Bone marrow (tissue), 2 donors: ENCODE measurements at places on chromosomes 7 and 10.

DNA sequence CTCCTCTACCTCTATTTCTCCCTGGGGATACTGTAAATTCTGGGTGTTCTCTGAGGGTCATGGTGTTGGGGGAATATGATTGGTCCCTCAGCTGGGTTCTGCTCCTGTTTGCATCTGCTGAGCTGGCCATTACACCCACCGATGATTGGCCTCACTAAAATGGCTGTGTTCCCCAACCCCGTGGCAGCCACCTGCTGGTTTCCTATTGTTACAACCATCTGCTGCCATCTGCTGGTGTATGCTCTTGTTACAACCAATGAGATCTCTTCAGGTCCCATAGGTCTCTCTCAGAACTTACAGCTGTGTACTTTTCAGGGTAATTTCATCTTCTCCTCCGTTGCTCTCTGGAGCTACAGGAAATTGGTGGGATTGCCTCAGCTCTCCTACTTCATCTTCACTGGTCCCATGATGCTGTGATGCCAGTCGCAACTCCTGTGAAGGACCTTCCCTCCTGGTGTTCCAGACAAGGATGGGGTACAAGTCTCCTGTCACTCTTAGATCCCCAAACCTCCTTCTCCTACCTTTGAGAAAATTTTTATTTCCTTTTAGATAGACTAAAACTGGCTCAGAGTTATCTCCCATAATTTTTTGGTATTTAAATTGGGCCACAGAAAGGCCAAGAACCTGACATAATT, 303.5 kb upstream of the SMIM30 start:
- DNase-seq: peak; percentile 51

- no peak for DNase-seq
These were observed 145.4 kb downstream of the PTPRN2 start for GRCh38 chr7:158442260-158442659.

DNA sequence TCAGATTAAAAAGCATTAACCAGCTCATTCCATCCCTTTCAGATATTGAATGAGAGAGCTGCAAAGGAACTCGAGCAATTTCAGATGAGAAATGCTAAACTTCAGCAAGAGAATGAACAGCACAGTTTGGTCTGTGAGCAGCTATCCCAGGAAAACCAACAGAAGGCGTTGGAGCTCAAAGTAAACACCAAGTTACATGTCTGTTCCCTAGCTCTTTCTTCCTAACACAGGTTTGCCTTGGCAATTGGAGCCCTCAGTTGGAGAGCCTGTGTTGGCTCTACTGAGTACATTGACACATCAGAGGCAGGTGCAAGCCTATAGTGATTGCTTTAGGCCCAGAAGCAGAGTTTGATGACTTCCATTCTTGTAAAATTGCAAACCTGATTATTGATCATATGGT, 14.7 kb downstream of the CFAP58 start:
- no peak for DNase-seq

- DNase-seq: no peak
These were observed 142.8 kb downstream of the DGKB start for GRCh38 chr7:14759785-14760184.

DNA sequence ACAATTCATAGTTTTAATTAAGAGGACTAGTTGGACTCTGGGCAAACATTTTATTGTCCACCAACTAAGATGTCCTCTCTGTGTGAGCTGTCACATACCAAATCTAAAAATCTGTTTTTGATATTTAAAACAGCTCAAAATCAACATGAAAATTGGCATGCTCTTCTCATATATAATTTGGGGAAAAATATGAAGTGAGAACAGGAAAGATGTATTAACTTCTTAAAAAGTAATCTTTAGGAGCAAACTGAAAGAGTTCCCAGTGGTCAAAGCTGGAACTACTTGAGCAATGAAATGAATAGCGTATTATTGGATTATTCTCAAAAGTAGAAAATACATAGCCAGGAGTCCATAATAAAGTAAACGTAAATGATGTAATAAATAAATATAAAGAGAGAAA, 147.2 kb downstream of the DYNC1I1 start:
- no peak for DNase-seq

DNA sequence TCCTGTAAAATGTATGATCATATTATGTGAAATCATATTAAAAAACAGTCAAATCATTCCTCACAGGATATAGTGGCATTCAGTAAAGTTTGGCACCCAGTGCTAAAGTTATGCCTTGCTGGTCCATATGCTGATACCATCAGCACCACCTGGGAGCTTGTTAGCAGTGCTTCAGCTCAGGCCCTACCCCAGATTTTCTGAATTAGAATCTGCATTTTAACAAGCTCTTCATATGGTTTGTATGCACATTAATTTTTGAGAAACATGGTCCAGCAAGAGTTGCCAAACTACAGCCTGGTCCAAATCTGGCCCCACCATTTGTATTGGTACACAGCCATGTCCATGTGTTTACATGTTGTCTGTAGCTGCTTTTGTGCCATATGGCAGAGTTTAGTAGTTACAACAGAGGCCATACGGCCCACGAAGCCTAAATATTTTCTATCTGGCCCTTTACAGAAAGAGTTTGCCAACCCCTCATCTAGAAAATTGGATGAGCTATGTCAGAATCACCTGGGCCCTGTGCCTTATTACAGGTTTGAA, 30.1 kb downstream of the RAB18 start:
- no peak for DNase-seq

- no peak for DNase-seq
These were observed 2.9 kb downstream of the BHLHA15 start for GRCh38 chr7:98213888-98214810.

DNA sequence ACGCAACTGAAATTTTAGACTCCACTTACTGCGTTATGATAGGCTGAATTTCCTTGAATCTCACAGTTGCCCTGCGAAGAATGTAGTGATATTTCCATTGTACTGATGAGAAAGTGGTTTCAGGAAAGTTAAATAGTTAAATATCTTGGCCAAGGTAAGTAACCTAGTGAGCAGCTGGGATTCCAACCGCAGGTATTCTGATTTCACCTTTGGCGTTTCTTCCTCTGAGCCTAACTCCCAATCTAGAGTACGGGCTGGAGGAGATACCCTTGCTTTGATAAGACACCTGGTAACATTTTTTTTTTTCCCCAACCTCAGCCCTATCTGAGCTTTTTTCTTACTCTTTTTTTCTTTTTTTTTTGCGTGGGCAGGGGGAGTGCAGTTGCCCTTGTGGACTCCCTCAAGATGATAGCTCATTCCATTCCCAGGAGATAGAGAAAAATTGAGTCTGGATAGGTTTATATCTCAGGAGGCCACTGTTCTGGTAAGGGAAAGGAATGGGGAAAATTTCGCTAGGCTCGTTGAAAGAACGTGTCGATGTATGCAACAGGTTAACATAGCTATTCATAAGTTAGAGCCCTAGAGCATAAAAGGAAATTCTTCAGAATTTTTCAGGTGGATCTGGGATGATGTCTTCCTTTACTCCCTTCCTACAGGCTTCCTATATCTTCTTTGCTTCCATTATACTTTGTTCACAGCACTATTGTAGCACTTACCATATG, 3.1 kb upstream of the TAS2R38 start:
- no peak for DNase-seq

DNA sequence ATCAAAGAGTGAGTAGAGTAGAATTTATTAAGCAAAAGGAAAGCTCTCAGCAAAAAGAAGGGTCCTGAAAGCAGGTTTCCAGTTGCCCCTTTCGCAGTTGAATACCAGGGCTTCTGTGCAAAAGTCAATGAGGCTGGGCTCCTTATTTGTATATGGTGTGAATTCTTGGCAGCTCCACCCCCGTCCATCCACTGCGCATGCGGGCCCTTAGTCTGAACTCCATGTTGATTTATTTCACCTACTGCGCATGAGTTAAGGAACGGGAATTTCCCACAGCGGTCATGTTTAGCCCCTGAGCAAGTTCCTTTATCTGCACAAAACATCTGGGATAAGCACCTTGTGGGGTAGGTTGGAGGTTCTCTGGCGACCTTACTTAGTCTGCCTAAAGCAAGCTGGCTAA, 325.6 kb downstream of the ZWINT start:
- DNase-seq: no peak

DNA sequence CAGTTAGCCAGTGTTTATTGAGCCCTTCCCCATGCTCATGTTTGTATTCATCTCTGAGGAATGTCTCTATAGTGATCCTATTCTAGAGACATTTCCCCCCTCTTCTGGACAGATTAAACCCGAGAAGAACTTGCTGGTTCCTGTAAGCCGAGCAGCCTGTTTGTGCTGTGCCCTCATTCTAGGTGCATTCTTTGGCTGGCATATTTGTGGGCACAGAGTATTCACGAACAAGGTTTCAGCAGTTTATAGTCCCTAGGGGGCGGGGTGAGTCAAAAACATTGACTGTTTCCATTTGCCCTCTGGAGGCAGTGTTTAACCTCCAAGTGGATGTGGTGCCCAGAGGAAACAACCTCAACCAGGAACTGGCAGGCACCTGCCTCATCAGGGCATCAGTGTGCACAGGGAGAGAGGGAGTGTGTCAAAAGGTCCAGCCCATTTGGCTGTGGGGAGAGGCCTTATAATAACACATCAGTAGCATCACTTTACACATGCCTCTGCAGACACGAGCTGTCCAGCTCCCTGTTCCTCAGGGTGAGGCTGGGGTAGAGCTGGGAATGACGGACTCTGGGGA, 273.3 kb upstream of the LRGUK start:
- no peak for DNase-seq

- no peak for DNase-seq
These were observed 52.9 kb upstream of the SHH start for GRCh38 chr7:155864991-155865690.

GRCh38 chr7:131302876-131303707, 24.6 kb upstream of the MKLN1 start:
- DNase-seq: no peak

DNA sequence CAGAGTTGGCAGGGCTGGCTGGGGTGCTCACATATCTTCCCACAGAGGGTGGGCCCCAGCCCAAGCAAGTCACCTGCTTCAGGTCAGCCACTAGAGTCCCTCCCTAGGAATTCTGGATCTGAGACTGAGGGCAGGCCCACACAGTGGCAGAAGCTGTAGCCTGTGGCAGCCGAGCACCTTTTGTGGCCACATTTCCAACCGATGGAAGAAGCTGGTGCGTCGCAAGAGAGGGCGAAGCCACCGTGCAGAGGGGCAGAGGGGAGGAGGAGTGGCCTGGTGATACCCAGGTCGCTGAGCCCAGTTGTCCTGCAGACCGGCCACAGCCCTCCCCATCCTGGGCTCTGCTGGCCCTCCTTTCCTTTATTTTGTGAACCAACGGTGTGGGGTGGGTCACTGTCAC, 5.3 kb downstream of the POLM start:
- no peak for DNase-seq

DNA sequence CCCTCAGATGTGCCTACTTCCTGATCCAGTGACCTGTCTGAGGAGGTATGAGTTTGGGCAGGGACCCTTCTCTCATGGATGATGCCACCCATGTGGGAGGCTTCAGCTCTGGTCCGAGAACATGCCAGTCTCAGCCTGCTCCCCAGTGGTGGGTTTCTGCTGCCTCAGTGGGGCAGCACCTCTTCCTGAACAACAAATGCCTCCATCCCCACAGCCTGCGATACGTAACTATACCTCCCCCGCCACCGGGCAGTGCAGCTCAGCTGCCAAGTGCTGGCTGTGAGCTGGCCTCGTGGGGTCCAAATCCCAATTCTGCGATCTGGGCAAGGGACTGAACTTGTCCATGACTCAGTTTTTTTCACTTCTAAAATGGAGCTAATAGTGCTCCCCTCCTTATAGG, 3.1 kb downstream of the GDF10 start:
- no peak for DNase-seq

DNA sequence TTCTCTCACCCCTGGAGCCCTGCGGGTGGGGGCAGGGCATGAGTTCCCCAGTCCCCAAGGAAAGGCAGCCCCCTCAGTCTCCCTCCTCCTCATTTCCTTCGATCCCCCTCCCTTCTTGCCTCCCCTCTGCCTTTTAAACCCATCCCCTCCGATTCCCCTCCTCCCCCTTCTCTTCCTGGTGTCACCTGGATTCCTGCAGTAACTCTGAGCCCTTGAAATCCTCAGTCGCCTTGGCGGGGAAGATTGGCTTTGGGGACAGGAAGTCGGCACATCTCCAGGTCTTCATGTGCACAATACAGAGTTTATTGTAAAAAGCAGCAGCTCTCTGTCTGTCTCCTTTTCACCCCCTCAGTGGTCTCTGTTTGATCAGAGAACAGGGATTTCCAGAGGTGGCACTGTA, 1.3 kb upstream of the MUC12 start:
- no peak for DNase-seq

GRCh38 chr10:49403363-49403762, 7.5 kb upstream of the DRGX start:
- DNase-seq: no peak

DNA sequence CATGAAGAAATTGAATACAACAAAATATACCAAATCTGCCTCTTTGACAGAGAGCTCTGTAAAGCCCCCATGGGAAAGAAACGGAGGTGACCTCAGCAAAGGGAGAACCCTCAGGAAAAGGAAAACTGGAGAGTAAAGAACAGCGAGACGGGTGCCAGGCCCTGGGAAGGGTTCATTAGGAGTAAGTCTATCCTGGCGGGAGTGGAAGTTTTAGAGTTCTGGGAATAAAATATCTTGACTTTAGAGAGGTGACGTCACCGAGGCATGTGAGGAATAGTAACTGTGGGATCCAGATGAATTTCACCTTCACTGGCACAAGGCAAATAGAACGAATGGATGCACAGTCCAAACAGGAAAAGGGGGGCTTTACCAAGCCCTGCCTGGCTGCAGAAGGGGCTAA, 362.8 kb upstream of the IGFBP3 start:
- no peak for DNase-seq

DNA sequence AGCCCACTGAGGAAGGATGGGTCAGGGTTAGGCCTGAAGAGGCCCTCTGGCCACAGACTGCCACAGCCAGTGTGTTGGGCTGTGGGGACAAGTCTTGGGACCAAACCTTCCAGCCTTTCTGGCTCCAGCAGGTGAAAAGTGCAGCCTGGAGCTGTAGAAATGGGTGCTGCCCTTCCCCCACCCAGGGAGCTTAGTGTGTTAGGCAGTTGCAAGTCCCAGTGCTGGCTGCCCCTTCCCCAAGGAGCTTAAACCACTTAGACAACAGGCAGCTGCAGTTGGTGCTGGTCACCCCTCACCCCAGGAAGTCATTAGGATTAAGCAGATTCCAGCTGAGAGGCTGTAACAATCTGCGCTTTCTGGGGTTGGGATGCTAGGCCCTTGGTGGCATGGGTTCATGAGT, 563.3 kb downstream of the NRG3 start:
- no peak for DNase-seq

- DNase-seq: no peak
These were observed 34.3 kb upstream of the CACNA2D1 start for GRCh38 chr7:82477733-82478515.
